ENCODE measurements at places on chromosomes 3 and 15.

- DNase-seq: no peak
Measured at GRCh38 chr3:153897025-153897723, 224.0 kb upstream of the ARHGEF26 start.

DNA sequence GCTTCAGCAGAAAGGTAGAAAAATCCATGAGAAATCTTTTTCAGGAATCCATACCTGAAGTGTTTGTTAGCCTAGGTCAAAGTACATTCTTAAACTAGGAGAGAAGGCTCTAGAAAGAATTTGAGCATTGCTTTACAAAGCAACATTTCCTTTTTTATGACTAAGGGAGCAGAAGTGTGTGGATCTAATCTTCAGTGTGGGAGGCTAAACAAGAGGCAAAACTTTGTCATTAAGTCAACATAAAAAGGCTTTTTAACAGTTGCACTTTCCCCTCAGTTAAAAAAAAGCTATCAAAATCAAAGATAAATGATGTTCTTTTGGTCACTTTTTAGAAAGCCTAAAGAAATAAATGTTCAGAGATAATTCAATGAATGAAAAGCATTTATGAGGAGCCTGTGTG, 154.8 kb downstream of the TMEM108 start:
- DNase-seq: no peak

- DNase-seq: no peak
Measured at GRCh38 chr3:173371848-173372487, 25.6 kb upstream of the NLGN1 start.

DNA sequence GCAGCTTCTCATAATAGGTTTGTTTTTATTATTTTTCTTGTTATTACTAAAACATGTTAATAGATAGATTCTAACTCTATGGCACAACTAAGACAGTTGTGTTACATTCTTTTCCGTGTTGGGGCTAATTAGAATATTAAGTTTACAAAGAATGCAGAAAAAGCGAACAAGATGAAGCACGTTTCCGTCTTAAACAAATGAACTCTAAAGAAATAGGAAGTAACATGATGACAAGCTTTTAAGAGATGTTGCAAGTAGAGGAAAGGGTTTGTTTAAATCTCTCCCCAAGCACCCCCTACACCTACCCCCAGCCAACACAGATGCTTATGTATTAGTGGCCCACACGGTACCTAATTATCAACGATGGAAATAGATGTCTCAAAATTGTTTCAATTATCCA, 207.1 kb downstream of the TP63 start:
- no peak for DNase-seq

DNA sequence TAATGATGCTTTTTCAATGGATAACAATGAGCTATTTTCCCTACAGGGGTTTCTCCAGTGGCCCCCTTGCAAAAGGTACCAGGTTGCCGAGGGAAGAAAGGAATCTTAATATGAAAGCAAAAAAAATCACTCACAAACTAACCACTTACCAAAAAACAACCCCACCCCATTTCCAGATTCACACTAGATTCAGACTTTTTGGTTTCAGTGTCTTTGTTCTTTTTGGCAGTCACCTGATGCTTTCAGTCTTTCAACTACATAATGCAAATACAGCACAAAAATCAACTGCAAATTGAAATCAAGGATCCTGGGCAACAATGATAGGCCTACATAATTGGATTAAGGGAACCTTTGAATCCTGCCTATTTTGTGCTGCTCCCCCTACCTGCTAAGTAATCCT, 71.1 kb upstream of the RAP2B start:
- peak; percentile 10 for DNase-seq

DNA sequence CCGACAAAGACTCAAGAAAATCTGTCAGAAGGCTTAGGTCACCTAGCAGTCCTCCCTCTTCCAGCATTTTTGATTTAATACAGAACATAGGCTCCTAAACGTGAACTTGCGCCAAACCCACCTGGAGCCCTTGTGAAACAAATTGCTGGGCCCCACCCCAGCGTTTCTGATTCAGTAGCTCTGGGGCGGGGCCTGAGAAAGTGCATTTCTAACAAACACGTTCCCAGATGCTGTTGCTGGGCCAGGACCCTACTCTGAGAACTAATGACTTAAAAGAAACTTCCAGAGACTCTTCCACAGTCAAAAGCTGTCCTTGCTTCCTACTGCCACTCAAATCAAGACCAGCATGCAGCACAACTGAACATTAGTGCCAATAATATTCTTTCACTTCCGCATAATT, 198.1 kb downstream of the PDZRN3 start:
- no peak for DNase-seq

GRCh38 chr3:5428607-5429516, 241.4 kb downstream of the EDEM1 start:
- no peak for DNase-seq

DNA sequence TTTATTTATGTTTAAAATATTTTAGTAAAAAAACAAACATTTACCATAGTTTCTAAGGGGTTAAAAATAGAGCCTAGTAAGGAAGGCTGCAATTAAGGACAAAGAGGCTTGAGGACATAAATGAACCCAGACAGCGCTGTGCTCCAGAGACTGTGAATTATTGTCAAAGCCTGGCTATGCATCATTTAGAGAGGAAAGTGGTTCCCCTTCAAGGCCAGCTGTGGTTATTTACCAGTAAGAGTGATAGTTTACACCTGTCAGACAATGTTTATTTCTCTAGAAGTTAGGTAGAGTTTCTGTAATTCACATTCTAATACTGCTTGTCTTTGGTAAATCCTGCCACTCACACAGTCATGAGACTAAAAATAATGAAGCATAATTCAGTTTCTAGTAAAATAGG, 32.4 kb upstream of the PIK3R4 start:
- no peak for DNase-seq

DNA sequence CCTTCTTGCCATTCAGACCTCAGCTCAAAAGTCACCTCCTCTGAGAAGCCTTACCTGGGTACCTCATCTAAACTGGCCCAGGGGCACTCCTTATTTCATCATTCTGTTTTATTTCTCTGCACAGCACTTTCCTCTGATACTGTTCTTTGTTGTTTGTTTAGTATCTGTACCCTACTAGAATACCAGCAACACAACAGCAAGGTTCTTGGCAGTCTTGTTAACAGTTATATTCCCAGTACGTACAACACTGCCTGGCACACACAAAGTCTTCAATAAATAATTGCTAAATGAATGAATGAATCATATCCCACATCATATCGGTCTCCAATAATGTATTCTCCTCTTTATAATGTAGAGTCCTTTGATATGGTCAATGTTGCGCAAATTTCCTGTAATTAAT, 188.1 kb downstream of the FOXP1 start:
- no peak for DNase-seq

GRCh38 chr15:48352474-48353072, 21.3 kb downstream of the DUT start:
- DNase-seq: peak; percentile 62

DNA sequence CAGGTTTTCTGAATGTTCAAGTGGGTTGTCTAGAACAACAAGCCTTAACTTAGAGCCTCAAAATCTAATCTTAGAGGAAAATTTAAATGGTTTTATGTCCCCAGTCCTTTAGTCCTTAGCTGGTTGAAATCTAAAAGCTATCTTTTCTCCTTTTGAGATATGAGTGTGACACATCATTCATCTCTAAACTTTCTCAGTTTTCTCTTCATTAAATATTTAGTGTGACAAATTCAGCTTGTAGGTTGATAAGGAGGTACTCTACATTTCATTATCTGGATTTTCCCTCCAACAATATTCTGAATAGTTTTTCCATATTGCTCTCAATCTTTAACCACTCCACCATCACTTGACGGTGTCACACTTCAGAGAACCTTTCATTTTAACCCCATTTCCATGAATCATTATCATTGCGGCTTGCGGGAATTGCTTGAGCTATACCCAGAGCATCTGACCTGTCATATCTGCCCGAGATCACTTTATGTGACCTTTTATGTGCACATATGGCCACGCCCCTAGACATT, 16.1 kb upstream of the ATP8B4 start:
- peak; percentile 17 for DNase-seq

DNA sequence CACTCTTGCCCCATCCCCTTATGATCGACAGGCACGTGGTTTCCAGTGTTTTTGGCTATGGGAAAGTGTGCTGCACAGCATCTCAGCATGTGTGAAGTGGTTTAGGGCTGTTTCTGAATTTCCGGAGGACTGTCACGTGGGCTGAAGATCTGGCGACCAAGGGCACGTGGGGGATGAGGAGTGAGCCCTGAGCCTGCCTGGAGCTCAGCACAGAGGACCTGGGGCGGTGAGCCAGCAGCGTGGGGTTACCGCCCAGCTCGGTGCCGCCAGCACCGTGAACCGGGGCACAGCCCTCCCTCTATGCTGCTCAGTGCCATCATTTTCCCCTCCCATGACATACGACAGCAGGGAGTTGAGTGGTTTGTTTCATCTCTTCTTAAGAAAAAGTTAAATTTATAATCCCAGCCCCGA, 150.2 kb downstream of the DNAJB8 start:
- DNase-seq: peak; percentile 68

GRCh38 chr3:51099794-51100535, 285.1 kb upstream of the MANF start:
- peak; percentile 3 for DNase-seq

- DNase-seq: no peak
Measured at GRCh38 chr15:33453761-33454160, 143.0 kb downstream of the RYR3 start.

GRCh38 chr3:50184242-50184978, 7.0 kb upstream of the GNAT1 start:
- no peak for DNase-seq

DNA sequence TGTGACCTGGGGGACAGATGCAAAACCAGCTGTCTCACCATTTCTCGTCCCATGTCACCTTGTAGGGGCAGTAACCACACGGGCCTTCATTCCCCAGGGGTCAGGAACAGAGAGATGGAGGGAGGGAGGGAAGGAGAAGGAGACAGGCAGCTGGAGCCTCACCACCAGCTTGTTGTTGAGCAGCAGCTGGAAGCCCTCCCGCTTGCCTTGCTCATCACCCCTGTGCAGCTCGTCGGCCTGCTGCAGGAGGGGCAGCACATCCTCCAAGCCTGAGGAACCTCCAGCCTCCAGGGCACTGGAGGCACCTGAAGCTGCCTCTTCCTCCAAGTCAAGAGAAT, 10.3 kb downstream of the RMDN3 start:
- DNase-seq: no peak

GRCh38 chr3:188697127-188697526, 474.6 kb upstream of the TPRG1 start:
- DNase-seq: no peak

- no peak for DNase-seq
Measured at GRCh38 chr3:45170096-45170495, 23.9 kb upstream of the CDCP1 start.

DNA sequence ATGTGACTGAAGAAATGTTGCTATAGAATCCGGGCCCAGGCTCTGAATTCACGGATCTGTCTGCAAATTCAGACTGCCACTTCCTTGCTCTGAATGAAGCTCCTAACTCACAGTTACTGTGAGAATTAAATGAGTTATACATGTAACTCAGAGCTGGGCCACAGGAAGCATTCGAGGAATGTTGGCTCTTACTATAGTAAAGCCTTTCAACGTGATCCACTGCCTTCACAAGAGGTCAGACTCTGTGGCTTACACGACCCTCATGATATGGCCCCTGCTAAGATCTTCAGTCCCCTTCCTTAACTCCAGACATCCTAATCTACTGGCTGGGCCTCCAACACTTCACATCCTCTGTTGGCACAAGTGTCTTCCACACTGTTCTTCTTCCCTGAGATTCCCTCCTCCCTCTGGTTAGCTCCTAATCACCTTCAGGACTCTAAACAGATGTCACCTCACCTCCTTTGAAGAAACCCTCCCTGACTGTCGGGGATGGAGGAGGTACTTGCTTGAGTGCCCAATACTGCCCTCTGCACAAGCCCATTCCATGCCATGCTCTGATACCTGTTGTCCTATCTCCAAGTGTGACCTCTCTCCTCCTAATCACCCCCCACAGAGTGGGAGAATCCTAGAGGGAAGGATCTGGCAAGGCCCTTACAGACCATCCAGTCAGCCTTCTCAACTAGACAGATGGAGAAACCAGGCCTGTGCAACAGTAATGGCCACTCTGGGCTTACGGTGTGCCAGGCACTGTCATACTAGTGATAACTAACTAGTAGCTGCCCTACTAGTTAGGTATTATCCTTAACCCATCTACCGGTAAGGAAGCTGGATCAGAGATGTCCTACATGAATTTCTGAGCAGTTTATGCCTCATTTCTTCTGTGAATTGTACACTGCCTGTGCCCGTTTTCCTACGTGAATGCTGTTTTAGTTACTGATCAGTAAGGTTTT, 1.3 kb downstream of the ACTR8 start:
- DNase-seq: no peak

DNA sequence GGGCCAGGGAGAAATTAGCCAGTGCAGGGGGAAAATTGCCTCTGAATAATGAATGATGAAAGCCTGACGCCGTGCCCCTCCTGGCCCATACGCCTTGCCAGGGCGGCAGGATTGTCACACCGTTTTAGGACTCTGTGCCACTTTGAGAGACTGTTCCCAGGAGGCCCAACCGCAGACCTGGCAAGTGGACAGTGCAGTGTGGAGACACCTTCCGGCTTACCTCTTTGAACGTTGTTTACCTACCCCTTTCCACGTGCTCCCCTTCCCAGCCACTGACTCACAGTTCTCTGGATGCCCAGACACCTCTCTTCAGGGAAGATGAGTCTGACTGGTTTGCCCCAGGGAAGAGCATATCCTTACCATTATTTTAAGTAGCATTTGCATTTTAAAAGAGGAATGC, 84.0 kb upstream of the PXYLP1 start:
- no peak for DNase-seq

DNA sequence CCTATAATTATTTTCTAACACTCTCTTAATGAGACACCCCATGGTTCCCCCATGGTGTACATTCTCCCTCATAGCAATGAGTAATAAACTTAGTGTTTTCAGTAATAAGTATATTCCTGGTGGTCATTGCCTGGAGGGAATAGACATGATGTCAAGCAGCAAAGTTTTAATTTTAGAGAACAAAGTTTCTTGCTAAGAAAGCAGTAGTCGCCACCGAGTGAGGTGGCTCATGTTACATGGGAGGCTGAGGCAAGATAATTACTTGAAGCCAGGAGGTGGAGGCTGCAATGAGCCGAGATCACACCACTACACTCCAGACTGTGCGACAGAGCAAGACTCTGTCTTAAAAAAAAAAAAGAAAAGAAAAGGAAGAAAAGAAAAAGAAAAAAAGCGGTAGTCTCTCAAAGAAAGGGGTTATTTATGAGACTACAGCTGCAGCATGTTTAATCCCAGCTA, 2.4 kb upstream of the ELP6 start:
- DNase-seq: no peak

- DNase-seq: no peak
Measured at GRCh38 chr3:35671483-35671882, 32.2 kb downstream of the ARPP21 start.

DNA sequence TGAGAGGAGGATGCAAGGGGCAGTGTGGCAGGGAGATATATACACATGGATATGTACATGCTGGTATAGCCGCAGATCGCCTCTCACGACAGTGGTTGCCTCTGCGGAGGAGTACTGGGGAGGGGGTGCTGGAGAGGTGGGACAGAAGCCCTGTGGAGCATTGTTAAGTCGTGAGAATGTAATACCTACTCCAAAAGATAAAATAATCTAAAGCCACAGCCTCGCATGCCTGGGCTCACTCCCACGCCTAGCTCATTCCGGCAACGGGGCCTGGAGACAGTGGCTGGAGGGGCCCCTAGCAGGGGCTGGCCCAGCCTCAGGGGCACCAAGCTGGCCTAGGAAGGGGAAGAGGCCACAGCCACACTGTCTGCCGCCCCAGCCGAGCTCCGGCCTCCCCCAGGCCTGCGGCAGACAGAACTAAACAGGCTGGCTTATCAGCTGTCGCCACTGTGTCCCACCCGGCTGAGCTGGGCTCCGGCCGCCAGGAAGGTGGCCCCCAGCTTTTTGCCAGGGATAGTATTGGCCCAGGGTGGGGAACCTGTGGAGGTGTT, 65.1 kb upstream of the LCTL start:
- no peak for DNase-seq

GRCh38 chr3:129289201-129289921, 10.7 kb downstream of the HMCES start:
- no peak for DNase-seq
